ENCODE measurements at places on chromosomes 16 and 17.

- no peak for DNase-seq
Measured at GRCh38 chr17:31740611-31741082, 118.4 kb downstream of the COPRS start.

- DNase-seq, result no peak
Measured at GRCh38 chr16:3841729-3842508, 38.6 kb downstream of the CREBBP start.

- DNase-seq, result no peak
Measured at GRCh38 chr17:68176718-68177117, 71.1 kb upstream of the AMZ2 start.

DNA sequence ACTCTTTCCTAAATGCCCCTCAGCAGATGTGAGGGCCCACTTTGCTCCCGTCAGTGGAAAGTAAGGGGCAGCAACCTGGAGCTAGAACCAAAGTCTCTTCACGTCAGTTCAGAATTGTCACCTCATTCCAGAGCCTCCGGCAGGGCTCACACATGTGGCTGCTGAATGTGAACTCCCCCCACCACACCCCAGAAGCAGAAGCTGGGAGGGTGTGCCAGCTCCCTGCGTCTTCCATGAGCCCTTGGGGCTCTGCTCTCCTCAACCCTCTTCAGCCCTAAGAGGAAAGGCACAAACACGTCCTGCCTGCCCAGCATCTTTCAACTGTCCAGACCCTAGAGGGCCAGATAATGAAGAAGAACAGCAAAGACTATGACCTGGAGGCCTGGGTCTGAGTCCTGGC, 105.3 kb downstream of the SALL1 start:
- no peak for DNase-seq

GRCh38 chr17:79789943-79790804, 6.7 kb downstream of the CBX8 start:
- DNase-seq, result peak; percentile 83

DNA sequence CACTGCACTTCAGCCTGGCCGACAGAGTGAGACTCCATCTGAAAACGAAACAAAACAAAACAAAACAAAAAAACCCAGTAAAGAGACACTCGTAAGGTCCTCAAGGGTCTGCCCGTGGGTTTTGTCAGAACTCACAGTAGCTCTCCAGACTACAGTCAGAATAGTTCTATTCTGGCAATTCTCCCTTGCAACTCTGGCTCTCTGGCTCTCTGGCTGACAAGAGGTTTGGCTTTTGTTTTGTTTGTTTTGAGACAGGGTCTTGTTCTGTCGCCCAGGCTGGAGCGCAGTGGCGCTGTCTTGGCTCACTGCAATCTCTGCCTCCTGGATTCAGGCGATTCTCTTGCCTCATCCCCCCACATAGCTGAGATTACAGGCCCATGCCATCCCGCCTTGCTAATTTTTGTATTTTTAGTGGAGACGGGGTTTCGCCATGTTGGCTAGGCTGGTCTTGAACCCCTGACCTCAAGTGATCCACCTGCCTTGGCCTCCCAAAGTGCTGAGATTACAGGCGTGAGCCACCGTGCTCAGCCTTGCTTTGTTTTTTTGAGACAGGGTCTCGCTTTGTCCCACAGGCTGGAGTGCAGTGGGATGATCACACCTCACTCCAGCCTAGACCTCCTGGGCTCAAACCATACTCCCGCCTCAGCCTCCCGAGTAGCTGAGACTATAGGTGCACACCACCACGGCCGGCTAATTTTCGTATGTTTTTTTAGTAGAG, 20.5 kb upstream of the CHP2 start:
- no peak for DNase-seq
